ENCODE measurements at places on chromosomes 16 and 17.

GRCh38 chr17:68394608-68395331 lies 62.5 kb downstream of the WIPI1 start:
- no peak for DNase-seq

- no peak for DNase-seq
Observed at GRCh38 chr16:52611817-52612673, 65.1 kb upstream of the TOX3 start.

DNA sequence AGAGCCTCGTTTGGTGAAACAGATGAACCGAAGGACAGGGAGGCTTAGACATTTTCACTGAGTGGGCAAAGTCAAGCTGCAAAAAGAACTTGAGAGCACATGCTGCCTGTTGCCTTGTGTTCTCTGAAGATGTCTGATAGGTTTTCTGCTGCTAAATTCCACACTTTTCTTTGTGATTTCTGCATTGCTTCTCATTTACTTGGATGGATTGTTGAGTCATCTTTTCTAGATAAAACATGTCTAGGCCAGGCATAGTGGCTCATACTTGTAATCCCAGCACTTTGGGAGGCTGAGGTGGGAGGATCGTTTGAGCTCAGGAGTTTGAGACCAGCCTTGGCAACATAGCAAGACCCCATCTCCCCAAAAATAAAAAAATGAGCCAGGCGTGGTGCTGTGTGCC lies 80.4 kb upstream of the CLEC18A start:
- no peak for DNase-seq

GRCh38 chr17:48997103-48997826 lies at the start of gene IGF2BP1:
TSS of gene IGF2BP1 (plus strand) at chr17:48997385. CDS start at chr17:48997746, 361 bp downstream.
- peak; percentile 24 for DNase-seq

DNA sequence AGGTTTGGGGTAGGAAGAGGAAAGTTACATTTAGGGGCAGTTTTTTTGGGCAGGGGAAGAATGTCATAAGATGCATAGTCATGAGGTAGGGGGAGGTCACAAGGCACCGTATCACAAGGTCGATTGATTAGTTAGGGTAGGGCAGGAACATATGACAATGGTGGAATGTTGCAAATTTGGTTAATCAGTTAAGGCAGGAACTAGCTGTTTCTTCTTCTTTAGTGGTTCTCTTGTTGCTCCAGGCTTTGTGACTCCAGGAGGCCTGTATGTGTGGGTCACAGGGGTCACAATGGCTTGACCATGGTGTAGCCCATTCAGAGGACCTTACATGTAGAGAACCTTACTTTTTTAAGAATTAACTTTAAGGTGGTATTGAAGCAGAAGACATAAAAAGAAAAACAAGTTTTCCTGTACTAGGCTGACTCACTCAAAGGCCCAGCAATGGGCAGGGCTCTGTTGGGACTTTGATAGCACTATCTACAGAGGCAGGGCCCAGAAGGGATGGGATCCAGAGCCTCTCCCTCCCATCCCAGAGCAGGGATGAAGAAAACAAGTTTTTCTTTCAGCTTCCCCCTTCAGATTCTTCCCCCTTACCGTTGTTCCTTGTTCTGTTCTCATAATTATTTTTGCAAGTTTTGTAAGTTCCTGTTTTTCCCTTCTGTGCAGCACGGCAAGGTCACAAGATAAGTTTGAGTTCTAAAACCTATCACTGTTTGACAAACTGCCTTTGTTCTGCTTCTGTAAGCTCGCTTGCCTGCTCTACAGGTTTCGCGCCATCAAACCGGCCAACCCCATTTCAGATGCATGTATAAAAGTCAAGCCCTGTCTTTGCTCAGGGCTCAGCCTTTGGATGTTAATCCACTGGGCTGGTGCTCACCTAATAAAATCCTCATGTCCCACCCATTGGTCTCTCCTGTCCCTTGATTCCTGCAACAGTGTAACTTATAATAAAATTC lies 45.8 kb upstream of the ATF7IP2 start:
- no peak for DNase-seq

GRCh38 chr17:57512258-57512657 lies 232.8 kb downstream of the CCDC182 start:
- DNase-seq, result no peak

DNA sequence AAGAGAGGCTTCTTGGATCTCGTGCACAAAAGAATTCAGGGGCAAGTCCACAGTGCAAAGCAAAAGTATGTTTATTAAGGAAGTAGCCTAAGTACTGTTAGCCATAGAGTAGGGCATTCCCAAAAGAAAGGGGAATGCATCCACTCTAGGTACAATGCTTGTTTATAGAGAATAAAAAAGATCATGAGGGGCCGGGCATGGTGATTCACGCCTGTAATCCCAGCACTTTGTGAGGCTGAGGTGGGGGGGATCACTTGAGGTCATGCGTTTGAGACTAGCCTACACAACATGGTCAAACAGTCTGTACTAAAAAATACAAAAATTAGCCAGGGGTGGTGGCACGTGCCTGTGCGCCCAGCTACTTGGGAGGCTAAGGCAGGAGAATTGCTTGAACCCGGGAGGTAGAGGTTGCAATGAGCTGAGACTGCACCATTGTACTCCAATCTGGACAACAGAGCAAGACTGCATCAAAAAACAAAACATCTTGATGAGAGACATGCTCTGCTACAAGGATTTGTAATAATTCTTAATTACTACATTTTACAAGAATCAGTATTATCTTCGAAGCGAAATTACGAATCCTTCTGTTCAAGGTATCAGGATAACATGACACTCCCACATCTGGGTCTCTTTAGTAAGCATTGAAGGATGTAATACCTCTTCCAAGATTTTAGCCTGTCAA lies 191.6 kb downstream of the CPPED1 start:
- no peak for DNase-seq

- DNase-seq, result no peak
Observed at GRCh38 chr16:84463221-84463620, 41.2 kb downstream of the MEAK7 start.

- no peak for DNase-seq
Observed at GRCh38 chr16:72282362-72282761, 110.4 kb upstream of the PMFBP1 start.

GRCh38 chr17:71799657-71800056 lies 321.2 kb upstream of the SOX9 start:
- no peak for DNase-seq

DNA sequence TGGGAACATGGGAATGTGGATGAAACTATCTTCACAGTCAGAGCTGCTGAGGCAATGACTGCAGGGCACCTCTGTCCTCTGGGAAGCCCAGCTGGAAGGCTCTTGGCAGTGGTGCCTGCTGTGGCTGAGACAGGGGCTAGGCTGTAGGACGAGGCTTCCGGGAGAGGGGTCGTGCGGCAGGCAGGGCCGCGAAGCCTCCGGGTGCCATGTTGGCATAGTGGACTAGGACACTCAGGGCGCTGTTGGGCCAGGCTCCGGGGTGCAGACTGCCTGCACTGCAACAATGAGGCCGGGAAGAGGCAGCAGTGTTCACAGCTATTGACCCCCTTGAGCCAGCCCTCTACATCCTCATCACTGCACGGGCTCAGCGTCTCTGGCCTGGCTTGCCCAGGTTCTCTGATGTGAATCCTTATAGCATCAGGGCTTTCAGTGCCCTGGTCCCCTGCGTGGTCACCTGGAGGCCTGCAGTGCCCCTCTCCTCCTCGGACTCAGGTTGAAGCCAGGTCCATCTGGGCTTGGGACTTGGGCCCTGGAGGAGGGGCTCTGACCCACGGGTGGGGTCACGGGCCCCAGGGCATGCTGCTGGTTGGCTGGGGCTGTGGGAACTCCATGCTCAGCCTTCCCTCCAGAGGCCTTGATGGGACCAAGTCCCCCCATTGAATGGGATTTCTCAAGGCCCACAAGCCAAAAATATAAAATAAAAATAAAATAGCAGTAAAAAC lies 91.6 kb downstream of the TNFRSF13B start:
- no peak for DNase-seq

DNA sequence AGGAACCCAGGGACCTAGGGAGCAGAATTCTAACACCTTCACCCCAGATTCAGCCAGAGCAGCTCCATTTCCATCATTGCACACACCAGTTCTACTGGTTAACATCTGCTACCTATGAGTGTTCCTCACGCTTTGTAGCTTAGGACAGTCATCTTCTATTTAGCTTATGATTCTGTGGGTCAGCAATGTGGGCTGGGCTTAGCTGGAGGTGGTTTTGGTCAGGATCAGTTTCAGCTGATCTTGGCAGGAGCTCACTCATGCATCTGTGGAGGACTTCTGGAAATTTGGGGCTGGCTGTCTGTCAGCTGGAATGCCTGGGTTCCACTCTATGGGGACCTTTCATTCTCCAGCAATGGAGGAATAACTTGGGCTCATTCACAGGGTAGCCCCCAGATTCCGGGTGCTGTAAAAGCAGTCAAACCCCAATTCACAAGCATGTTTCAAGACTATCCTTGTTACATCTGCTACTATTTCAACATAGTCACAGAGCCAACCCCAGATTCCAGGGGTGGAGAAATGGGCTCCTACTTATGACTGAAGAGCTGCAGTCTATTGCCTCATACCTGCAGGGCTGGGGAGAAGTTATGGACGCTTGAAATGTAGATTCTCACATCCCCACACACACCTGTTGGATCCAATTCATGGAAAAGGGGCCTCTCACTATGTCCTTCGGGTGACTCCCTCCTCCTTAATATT lies 3.4 kb upstream of the HP start:
- no peak for DNase-seq

DNA sequence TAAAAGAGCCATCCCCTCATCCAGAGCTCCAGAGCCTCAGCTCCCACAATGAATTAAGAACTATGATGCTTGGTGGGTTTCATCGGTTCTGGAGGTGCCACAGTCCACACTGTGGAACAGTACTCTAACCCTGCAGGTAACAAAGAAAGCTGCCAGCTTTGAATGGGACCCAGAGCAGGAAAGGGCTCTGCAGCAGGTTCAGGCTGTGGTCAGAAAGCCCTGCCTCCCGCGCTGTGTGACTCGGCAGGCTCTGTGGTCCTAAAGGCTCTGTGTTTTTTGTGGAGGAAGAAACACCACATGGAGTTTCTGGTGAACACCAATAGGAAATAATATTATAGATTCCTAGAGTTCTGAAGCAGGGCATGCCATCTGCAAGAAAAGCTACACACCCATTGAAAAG lies 32.5 kb downstream of the MRPS23 start:
- no peak for DNase-seq

DNA sequence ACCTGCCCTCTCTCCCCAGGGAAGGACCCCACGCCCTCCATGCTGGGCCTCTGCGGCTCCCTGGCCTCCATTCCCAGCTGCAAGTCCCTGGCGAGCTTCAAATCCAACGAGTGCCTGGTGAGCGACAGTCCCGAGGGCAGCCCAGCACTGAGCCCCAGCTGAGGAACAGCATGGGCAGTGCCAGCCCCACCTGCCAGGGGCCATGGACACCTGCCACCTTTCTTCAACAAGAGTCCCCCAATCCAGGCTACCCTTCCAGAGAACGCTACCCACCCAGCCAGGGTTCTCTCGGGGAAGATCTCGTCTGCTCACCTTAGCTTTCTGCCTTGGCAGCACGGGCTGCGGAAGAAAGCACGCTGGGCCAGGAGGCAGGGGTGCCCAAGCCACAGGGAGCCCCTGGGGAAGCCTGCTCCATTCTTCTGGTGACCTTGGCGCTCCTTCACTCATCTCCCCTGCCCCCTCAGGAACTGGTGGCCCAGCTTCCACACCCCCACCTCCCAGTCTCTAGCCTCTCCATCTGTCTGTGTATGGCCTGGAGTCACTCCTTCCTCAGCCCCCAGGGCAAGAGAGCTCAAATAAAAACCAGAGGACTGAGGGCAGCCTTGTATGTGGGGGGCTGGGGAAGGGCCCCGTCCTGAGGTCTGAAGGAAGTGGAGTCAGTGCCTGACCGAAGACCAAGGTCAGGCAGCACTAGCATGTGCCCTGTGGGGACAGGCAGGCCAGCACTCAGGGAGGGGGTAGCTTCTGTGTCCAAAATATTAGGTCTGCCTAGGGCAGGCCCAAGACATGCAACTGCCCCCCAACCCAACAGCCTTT lies 6.3 kb downstream of the SLC25A39 start:
- DNase-seq, result no peak

GRCh38 chr17:2828397-2829038 lies 32.3 kb downstream of the RAP1GAP2 start:
- DNase-seq, result peak; percentile 78

DNA sequence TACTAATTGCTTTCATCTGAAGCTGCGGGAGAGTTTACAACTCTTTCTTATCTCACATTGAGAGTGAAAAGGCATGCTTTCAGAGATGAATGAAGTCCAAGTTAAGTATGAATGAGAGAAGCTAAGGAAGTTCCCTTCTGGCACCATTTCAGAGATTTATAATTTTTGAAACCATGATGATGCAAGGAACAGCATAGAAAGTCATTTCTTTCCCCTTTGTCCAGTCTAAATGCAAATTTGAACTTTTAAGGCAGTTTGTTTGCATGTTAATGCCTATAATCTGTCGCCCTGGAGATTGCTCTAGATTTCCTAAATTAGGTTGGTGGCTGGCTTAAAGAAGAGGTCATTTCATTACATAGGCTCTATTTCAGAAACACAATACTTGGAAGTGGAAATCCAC lies 594.8 kb upstream of the GOT2 start:
- no peak for DNase-seq

- DNase-seq, result no peak
Observed at GRCh38 chr16:24428756-24429155, 110.6 kb upstream of the RBBP6 start.

GRCh38 chr16:53695070-53695469 lies 8.6 kb downstream of the RPGRIP1L start:
- DNase-seq, result no peak

DNA sequence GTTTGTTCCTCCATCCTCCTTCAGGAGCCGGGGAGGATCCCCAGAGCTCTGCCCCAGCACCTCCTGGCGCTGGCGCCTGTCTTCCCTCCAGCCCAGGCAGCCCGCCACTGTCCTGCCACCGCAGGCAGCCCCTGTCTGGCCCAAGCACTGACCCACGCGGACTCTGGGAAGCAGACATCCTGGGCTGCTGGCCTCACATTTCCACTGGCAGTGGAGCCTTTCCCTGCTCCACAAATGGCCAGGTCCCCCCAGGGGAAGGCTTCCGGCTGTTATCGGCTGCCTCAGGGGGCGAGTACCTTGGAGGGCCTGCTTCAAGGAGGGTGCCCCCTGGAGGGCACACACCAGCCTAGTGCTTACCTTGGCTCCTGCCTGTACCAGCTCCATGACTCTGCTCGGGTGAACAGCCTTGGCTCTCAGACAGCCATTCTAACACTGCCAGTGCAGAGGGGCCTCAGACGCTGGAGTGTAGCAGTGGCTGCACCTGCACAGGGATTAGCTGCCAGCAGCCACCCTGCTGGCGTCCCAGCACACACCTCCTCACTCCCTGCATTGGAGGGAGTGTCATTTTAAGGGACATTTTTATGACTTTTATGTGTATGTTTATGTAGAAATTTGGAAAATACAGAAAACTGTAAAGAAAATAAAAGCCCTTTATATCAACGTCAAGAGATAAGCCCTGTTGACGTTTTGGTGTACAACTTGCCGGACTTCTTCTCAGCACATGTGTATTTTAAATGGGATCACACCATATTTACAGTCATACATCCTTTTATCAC lies 21.0 kb downstream of the ACE start:
- DNase-seq, result no peak

Data from activated CD8-positive, alpha-beta memory T cell treated with anti-CD3 and anti-CD28 coated beads, Interleukin-2, amount 50 U/mL, for 4 hours (primary cell).